ENCODE measurements at places on chromosomes 6 and 20. TPM values are rescaled to one million over a fixed set of nuclear protein-coding genes. Genes with fewer than 3 reads are reported as not detected.

Gene DLK2
- 1.6 TPM for total RNA-seq

Gene DEFB124
- not detected for total RNA-seq

Gene KIAA0408
- 8.2 TPM for total RNA-seq

Gene TRAPPC3L
- total RNA-seq, result not detected
